ENCODE measurements at places on chromosomes 16 and 17.

DNA sequence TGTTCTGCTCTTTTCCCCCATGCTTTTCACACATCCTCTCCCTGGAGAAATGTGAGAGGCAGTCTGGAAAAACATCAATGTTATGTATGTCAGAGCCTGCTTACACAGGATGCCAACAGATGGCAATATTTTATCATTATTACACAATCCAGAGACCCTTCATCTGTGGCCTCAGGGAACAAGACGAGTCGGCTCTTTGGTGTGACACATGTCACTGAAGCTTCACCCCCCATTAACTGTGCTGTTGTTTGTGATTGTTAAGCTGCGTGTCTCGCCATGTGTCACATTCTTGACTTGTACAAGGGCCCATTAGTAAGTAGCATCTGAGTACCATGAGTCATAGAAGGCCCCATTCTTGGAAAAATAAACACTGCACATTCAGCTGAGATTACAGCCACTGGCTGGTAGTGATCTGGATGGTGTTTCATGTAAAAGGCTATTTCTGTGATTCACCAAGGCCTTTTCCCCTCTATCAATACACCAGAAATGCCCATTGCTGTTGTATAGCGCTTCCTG is 682.1 kb upstream of the SOX9 start:
- peak; percentile 93 for DNase-seq

DNA sequence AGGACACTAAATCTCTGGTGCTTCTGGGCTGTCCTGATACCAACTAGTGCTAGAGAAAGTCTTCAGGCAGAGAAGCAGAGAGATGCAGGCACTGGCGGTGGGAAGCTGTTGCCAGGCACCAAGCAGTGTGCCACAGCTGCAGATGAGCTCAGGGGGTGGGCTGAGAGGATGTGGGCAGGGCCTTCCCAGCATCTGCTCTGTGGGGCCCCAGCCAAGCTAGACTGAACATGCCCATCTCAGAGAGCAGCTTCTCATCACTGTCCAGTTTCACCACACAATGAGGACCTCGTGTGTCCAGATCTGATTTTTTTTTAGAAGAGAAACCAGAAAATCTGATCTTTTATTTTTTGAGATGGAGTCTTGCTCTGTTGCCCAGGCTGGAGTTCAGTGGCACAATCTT is 17.1 kb downstream of the PSKH1 start:
- DNase-seq = peak; percentile 84

- DNase-seq = no peak
Observed at GRCh38 chr17:73481676-73482075, 162.6 kb downstream of the SDK2 start.

GRCh38 chr16:65788434-65789140 is 577.9 kb upstream of the CDH5 start:
- DNase-seq = no peak

DNA sequence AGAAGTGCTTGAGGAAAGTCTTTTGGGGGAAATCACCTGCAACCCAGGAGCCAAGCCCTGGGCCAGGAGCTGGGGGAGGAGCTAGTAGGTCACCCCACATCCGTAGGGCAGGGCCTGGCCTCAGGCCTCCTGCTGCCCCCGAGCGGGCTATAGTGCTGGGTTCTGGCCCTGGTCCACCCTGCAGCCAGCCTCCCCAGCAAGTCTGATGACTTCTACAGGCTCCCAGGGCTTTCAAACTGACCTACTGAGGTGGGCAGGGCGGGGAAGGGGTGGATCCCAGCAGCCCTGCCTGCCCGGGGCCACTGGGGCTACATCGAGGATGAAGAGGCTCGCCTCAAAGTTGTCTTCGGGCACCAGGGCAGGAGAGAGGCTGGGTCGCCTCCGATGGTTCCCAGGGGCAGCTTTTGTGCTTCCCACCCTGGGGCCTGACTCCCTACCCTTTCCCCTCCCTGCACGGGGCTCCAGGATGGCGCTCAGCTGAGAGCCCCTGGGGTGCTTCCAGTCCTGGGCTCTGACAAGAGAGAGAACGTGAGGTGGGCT is 5.0 kb downstream of the CENPX start:
- DNase-seq = no peak

DNA sequence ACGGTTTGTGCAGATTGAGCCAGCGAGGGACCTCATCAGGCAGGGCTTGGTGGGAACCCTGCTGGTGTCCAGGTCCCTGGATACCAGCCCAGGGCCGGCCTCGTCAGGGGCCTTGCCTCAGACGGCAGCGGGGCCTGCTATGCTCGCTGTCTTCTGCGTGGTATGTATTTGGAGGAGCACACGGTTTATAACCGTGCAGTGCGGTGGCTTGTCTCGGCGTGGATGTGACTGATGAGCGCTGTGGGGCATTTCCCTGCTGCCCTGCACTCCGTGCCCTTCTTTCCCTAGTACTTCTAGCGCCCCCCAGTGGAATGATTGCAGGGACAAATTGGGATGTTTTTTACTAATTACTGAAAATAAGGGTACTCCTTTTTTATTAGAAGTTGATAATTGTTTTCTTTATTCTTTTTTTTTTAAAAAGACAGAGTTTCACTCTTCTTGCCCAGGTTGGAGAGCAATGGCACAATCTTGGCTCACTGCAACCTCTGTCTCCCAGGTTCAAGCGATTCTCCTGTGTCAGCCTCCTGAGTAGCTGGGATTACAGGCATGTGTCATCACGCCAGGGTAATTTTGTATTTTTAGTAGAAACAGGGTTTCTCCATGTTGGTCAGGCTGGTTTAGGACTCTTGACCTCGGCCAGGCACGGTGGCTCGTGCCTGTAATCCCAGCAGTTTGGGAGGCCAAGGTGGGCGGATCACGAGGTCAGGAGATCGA is 15.3 kb downstream of the TBCD start:
- peak; percentile 42 for DNase-seq

GRCh38 chr17:5642752-5643151 is 58.4 kb upstream of the NLRP1 start:
- DNase-seq = no peak

GRCh38 chr16:52597772-52598483 is 51.0 kb upstream of the TOX3 start:
- DNase-seq = no peak

GRCh38 chr16:2804728-2805127 is 6.5 kb downstream of the PRSS41 start:
- no peak for DNase-seq

GRCh38 chr17:35315283-35315682 is 58.1 kb downstream of the SLFN11 start:
- DNase-seq = peak; percentile 91

DNA sequence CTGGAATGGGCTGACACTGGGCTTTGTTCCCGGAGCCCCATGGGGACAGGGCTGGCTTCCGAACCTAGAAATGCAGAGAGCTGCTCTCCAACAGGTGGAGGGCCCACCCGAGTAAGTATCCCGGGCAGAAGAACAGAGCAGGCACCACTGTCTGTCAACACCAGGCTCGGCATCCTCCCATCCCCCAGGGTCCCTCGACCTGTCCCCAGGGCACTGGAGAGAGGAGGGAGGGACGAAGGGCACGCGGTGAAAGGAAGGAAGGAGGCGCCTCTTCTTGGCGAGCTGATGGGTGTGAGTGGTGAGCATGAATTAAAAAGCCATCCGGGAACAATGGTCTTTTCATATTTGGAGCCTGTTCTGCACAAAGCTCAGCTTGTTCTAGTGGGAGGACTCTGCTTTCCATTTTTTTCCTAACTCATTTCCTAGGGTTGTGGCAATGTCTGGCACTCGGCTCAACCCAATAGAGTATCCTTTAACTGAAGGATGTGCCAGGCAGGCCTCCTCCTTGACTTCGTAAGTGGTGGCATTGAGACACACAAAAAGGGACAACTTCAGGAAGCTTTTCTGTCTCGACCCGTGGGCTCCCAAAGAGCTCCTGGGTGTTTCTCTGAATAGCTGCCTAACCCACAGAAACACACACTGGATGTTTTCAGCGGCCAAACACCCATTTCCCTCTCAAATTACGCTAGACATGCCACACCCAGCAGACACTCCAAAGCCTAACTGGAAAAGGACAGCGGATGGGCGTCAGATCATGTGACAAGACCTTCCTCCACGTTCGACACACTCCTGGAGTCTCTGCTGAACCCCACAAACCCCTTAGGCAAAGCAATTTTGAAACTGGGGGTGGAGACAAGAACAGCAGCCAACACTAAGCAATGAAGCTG is 47.7 kb downstream of the ZFHX3 start:
- peak; percentile 39 for DNase-seq

DNA sequence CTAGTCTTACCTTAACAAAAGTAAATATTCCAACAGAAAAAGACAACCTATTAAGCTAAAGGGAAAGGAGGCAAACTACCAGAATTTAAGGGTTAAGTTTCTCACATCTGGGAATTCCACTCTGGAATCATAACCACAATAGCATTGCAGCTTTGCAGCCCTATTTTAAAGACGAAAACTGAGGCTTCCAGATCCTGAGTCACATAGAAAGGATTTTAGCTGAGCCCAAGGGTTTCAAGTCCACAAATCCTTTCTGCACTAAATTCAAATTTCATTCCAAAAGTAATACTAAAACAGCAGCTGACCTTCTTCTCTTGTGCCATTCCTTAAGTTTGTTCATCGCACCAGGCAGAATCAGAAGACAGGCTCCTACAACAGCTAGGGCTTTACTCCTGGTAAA is 17.8 kb downstream of the XYLT1 start:
- peak; percentile 77 for DNase-seq

- peak; percentile 69 for DNase-seq
Observed at GRCh38 chr16:50067290-50067853, 1.6 kb downstream of the HEATR3 start.

- DNase-seq = no peak
Observed at GRCh38 chr17:77916703-77917481, 41.6 kb upstream of the TNRC6C start.

DNA sequence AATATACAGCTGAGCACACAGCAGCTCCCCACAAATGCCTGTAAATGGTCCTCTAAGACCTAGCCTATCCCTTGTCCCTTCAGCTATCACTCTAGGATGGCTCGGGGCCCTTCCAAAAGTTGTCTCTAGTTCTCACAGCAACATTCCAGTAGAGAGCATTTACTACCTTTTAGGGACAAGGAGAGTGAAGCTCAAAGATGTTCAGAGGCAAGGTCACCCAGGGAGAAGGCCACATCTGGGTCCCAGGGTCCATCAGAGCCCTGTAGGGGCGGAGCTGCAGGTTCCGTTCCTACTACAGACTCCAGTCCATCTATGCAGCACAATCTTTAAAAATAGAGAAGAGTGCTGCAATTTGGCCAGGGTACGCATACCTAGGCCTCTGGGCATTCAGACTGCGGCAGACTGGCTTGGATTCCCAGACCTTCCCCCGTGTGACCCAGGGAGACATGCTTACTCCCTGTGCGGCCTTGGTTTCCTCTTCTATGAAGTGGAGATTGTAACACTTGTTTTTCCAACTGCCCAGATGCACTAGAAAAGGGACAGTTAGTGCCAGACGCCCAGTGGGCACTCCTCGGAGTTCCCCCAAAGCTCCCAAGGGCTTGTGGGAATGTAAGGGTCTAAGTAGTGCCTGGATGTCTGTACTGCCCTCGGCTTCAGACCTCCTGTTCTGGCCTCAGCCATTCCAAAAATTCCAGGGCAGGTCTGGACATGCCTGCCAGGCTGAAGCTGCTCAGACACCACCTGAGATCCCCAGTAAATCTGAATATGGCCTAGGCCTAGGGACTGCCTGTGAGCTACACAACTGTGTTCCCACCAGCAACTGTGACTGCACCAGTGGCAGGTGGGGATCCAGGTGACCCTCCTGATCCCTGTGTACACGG is 2.5 kb downstream of the SLC12A4 start:
- peak; percentile 46 for DNase-seq

GRCh38 chr16:67181346-67181745 is 2.4 kb downstream of the MATCAP1 start:
- peak; percentile 86 for DNase-seq

DNA sequence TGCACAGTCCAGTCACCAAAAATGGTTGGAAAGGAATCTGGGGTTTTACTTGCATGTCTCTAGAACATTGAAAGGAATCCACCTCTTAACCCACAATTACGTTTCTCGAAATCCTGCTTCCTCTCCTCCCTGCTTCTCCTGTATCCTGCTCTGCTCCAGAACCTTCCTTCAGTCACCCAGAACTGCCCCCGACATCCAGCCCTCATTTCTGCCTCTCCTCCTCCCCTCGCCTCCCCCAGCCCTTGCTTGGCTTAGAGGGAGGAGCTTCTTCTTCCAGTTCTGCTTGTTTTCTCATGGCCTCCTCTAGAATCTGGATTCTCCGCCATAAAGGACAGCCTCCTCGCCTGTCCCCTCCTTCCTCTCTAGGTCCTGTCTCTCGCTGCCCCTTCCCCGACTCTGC is 48.3 kb downstream of the ZDHHC7 start:
- no peak for DNase-seq

DNA sequence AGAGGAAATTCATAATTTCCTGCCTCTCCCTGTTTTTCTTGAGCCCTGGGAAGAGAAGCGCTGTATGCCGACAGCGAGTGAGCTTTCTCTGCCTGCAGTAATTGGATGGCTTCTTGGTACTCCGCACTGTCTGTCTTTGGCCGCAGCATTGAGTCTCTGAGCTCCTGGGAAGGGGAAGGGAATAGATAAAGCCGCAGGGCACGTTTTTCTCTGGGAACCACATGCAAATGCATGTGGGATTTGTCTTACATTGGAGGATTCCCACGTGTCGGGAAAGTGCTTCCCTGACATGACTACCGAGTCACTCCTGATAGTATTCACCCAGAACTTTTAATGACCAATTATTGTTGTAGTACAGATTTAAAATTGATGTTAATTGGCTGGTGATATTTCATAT is 385.9 kb downstream of the CPPED1 start:
- no peak for DNase-seq

DNA sequence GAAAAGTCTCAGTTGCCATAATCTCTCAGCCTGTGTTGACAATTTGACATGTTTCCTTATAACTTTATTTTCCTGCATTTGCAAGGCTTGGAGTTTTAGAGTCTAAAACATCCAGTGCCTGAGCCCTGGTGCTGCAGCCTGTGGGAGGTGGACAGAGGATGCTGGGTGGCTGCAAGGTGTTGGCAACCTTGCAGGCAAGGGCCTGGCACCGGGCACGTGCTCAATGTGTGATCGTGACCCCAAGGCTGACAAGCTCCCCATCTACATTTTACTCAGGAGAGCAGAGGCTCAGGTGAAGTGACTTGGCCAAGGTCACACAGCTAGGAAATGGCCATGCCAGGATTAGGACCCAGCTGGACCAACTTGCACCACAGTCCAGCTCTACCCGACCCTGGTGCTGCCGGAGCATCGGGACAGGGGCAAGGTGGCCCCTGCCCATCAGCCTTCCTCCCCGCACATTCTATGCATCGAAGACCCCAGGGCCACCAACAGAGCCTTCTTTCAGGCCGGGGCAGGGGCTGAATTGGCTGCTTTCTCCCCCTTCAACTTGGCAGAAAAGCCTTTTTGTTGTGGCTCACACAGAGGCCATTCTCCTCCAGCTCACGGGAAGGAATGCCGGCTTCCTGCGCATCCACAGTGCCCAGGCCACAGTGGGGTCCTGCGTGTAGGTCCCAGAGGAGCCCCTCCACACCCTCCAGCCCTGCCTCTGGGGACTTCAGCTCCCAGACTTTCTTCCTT is 23.1 kb downstream of the MMP15 start:
- no peak for DNase-seq

GRCh38 chr16:66278604-66279262 is 87.8 kb upstream of the CDH5 start:
- DNase-seq = no peak
